ENCODE measurements at places on chromosomes 3 and 15. TPM values are rescaled to one million over a fixed set of nuclear protein-coding genes. Genes with fewer than 3 reads are reported as not detected.

PLCB2 gene
- total RNA-seq, result 0.40 TPM

GNAT1 gene
- not detected for total RNA-seq

SEMA5B gene
- 1.3 TPM for total RNA-seq

IFT122 gene
- 23.2 TPM for total RNA-seq

AADACL2 gene
- not detected for total RNA-seq

COLQ gene
- 2.6 TPM for total RNA-seq

RAB6B gene
- 7.8 TPM for total RNA-seq

MITF gene
- total RNA-seq, result 6.1 TPM

CMC1 gene
- total RNA-seq, result 11.5 TPM

ISLR2 gene
- 6.1 TPM for total RNA-seq

P3H2 gene
- total RNA-seq, result 132 TPM

CTXND1 gene
- 0.24 TPM for total RNA-seq

SH2D7 gene
- not detected for total RNA-seq

SIN3A gene
- total RNA-seq, result 65.4 TPM

CIB1 gene
- total RNA-seq, result 33.8 TPM

RGMA gene
- total RNA-seq, result 12.4 TPM

TNK2 gene
- total RNA-seq, result 42.9 TPM

Data from osteocyte (in vitro differentiated cells).